ENCODE measurements at places on chromosomes 4 and X. TPM values are rescaled to one million over a fixed set of nuclear protein-coding genes. Genes with fewer than 3 reads are reported as not detected.
A peak's percentile ranks its signal among the peaks of the same experiment; 100 is the strongest.

GLOD5 gene
- not detected for total RNA-seq

CSAG2 gene
- total RNA-seq: not detected

ITGB1BP2 gene
- total RNA-seq: 0.22 TPM

HPGDS gene
- total RNA-seq: not detected

PPP1R2C gene
- not detected for total RNA-seq

GPR34 gene
- total RNA-seq: not detected

- DNase-seq: no peak
These were observed 961.7 kb downstream of the RPA4 start for GRCh38 chrX:97845451-97845850.

GRCh38 chrX:129741880-129742758 lies 3.3 kb downstream of the XPNPEP2 start:
- no peak for DNase-seq

- no peak for DNase-seq
These were observed 28.7 kb downstream of the STIM2 start for GRCh38 chr4:26889356-26889755.

DNA sequence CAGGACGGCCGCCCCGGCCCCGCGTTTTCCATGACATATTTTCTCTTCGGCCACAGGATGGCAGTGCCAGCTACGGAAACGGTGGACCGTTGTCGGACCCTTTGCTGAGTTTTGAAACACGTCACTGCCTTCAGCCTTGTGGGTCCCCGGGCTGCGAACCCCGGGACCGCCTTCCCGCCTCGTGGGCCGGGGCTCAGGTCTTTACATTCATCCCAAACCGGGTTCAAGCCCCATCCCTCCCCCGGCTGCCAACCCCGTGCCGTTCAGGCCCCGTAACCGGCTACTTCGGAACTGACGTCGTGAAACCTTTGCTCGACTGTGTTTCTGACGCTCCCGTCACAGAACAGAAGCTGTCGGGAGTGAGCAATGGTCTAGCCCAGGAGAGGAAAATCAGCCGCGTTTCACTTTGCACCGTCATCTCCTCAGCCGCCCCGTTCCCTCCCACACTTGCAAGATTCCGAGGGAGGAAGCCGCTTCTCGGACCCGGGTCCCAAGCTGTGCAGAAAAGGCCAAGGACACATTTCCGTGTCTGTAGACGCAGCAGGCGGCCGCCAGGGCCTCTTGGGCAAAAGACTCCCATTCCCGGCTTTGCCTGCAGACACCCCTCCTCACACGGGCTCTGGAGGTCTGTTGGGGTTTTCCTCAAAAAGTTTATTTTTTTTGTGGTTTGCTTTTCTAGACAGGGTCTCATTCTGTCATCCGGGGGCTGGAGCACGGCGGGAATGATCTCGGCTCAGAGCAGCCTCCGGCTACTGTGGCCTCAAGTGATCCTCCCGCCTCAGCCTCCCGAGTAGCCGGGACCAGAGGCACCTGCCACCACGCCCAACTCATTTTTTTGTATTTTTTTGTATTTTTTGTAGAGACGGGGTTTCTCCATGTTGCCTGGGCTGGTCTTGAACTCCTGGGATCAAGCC lies 41.4 kb upstream of the PPP2R3B start:
- peak; percentile 24 for DNase-seq

GRCh38 chr4:95027905-95028618 lies 270.3 kb downstream of the BMPR1B start:
- DNase-seq: no peak

DNA sequence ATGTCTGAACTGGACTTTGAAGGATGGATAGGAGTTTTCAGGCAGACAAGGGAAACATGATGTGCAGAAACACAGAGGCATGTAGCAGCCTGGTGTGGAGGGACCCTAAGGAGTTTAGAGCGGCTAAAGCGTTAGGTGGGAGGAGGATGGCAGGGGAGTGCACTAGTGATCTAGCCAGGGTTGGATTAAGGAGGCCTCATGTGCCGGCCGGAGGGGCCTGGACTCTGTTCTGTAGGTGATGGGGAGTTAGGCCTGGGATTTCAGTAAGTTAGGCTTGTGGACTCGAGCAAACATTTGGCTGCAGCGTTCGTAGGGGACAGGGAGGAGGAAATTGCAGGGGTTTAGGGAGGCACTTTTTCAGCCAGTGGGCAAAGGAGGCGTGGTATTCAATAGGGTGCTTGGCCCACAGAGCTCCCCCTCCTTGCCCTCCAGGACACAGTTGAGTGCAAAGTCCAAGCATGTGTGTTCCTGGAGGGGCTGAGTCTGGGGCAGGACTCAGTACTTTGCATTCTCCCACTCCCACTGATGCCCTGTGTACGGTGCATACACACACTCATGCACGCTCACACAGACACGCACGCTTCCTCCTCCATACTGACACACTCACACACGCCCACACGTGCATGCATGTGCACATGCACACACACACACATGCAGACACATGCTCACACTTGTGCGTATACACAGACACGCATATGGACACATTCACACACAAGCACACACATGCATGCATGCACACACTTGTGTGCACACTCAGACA lies 18.6 kb downstream of the PSAPL1 start:
- no peak for DNase-seq

GRCh38 chrX:21638311-21638710 lies 19.8 kb downstream of the KLHL34 start:
- peak; percentile 74 for DNase-seq

GRCh38 chr4:170743633-170744032 lies 653.9 kb upstream of the AADAT start:
- no peak for DNase-seq

- DNase-seq: no peak
These were observed 111.9 kb downstream of the PHKA2 start for GRCh38 chrX:18871970-18872369.

DNA sequence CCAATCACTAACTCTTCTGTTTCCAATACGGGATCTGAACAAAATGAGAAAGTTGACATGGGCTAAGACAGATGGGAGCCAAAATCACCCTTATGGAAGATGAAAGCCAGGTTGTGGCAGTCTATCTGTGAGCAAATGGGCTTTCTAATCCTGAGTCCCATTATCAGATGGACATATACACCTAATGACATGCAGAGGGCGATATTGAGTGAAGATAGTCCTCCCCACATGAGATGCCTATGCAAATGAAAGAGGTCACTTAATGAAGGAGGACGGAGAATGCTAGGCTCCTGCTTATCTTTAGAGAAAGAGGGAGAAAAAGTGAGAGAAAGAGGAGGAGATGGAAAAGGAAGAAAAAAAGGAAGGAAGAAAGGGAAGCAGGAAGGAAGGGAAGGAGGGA lies 547.5 kb downstream of the NLGN4X start:
- no peak for DNase-seq

Measured in GM23248 (cell line).